ENCODE measurements at places on chromosomes 5 and 9.

- DNase-seq: no peak
Observed at GRCh38 chr5:169336242-169336641, 35.3 kb upstream of the SLIT3 start.

DNA sequence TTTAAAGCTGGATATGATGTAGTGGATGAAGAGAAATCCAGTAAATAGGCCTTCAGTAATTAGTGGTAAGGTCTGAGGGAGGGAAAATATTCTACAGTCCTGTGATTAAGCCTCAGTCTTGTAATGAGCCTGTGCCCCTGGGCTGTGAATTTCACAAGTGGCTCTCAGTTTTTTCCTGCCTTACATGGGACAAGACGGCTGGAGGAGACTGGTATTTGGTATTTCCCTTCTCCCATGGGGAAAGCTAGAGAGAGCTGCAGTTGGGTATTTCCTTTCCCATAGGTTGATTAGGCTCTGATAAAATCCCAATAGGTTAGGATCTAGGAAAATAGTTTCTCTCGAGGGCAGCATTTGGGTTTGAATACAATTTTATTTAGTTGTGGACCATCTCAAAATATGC is 62.2 kb upstream of the GNA14 start:
- DNase-seq: no peak

DNA sequence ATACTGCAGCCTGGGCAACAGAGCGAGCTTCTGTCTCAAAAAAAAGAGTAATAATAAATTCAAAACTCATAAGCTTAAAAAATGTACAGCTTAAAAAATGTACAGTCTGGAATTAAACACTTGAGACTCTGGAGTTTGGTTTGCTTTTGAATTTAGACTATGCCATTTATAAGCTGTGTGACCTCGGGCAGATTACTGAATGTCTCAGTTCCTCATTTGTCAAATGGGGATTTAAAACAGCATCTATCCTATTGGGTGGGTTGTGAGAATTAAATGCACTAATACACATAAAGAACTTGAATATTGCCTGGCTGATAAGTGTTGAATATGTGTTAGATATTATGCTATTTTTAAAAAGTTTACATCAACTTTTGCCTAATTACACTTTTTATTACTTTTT is 98.4 kb downstream of the SCAMP1 start:
- no peak for DNase-seq

DNA sequence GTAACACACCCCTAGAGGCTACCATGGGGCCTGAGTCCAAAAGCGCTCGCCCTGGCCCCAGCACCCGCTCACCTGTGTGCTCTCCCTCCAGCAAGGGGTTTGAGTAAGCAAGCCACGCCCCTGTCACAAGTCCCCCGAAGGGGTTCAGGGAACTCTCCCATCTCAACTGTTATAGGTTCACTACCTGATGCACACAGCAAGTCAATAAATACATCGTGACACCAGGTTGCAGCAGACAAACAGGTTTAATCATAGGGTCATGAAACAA is 8.4 kb upstream of the CREBRF start:
- DNase-seq: no peak

DNA sequence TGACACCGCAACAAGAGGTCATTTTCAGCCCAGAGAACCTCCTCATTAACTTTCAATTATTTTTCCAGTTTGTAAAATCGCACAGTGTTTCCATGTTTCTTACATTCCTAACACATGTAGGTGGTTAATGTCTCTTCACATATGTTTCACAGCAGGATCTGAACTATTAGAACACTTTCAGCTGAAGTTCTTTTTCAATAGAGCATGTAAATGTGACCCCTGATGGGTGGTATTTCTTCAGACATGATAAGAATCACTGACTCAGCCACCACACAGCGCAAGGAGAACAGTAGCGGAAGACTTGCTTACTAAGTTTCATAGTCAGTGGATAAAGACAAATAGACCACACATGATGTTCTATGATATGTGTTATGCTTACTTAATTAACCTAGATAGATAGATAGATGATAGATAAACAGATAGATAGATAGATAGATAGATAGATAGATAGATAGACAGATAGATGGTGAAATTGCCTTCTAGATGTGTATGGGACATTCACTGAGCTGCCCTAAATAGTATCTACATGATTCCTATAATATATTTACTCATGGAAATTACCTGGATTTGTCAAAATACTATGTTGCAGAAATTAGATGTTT is 1992.1 kb upstream of the NUDT12 start:
- DNase-seq: no peak

DNA sequence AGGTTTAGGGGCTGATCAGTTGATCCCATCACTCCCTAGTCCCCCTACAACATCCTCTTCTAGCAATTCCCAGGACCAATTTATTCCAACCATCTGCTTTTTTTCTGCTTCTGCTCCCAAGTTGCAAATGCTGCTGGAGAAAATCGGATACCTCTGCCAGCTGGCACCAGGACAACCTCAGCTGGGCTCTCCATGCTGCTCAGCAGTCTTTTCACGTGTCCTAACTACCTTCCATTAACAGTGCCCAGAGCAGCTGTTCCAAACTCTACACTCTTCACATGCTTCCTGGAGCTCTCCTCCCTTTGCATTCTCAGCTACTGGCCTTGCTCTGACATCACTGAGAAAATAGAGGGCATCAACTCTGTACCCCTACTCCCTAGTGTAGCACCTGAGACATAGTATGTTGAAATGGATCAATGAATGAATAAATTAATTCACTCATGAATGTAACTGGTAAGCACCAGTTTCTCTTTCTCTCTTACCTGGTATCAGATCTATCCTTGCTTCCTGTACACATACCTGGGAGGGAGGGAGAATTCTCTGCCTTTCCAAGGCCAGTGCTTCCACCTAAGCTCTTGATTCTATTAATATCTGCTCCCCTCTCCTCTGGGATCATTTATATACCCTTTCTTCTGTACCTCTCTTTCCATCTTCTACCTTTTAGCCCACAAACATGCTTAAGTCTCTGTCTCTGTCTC is 191.0 kb downstream of the RAB3C start:
- DNase-seq: no peak

DNA sequence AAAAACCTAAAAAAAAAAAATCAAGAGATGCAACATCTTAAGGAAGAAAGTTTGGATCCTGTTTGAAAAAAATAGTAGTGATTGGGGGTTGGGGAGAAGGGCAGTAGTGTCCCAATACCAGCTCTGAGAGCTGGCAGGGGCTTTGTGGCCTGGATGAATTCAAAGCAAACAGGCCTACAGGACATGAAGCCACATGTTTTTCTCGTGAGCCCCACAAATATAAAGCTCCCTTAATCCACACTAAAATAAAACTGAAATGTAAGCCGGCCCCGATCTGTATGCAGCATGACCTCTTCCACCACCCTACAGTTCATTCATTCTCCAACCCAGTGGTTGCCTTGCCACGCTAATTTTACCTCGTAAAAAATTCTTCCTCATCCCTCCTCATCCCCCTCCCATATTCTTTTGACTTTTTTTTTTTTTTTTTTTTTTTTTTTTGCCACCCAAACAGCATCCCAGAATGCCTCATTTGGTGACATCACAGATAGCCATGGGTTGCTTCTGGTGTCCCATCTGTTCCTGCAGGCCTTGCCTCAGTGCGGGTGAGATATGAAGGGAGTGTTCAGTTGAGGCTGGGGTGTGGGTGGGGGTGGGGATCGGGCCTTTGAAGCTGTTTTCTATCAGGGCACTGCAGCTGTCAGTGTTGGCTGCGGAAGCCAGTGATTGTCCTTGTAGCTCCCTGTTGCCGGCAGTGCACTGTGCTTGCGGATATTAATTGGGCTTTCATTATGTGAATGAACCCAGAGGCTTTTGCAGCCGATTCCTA is 81.6 kb upstream of the NFIB start:
- DNase-seq: no peak

- no peak for DNase-seq
Observed at GRCh38 chr9:83313781-83314180, 224.4 kb downstream of the FRMD3 start.

DNA sequence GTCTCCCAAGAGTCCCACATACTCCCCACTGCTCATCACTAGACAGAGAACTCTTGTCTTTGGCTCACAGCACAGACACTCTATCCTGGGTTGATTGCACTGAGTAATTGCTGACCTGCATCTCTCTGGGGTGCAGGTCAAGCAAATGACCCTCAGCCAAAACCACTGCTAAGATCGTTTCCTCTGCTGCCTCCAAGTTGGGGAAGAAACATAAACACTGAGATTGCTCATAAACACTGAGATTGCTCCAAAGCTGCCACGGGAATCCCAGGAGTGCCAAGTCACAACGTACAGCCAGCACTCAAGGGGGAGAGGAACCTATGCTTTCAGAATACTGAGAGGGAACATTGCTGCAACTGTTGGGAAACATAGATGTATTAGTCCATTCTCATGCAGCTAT is 1402.1 kb upstream of the ACO1 start:
- DNase-seq: no peak

DNA sequence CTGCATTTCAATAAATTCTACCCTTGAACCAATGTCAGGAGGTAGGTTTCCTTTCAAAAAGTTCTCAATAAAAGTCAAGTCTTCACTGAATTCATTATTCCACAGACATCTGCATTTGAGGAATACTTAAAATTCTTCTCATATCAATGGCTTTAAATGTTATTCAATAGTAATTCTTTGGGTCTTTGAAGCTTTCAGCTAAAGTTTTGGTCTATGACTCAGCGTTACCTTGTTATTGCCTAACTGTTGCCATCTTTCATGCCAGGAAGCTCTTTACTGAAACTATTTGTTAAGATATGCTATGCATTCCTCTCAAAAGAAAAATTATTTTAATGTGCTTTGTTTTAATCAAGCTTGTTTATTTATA is 170.5 kb downstream of the NNT start:
- no peak for DNase-seq

- no peak for DNase-seq
Observed at GRCh38 chr9:18068900-18069299, 405.1 kb upstream of the ADAMTSL1 start.

GRCh38 chr9:97633859-97634490 is 354 bp downstream of the NCBP1 start:
- no peak for DNase-seq

- no peak for DNase-seq
Observed at GRCh38 chr9:75027187-75028107, 646 bp downstream of the CARNMT1 start.

- no peak for DNase-seq
Observed at GRCh38 chr9:110270211-110270995, 14.1 kb upstream of the TXN start.

GRCh38 chr5:40494631-40495236 is 185.0 kb upstream of the PTGER4 start:
- DNase-seq: no peak

DNA sequence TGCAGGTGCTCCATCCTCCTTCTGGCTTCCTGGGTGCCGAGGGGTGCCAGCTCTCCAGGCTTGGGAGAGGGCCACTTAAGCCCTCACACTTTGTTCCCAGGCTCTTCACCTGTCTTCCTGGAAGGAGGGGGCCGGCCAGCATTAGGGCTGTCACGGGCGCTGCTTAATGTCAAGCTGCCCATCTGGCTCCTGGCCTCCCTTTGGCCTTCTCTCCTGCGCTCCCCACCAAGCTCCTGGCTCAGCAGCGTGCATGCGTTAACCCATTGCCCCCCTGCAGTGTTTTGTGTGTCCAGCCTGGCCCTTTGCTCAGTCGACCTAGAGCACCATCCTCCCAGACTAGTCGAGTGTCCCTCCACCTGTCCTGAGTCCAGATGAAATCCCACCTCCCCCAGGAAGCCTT is 21.3 kb downstream of the NTNG2 start:
- no peak for DNase-seq

DNA sequence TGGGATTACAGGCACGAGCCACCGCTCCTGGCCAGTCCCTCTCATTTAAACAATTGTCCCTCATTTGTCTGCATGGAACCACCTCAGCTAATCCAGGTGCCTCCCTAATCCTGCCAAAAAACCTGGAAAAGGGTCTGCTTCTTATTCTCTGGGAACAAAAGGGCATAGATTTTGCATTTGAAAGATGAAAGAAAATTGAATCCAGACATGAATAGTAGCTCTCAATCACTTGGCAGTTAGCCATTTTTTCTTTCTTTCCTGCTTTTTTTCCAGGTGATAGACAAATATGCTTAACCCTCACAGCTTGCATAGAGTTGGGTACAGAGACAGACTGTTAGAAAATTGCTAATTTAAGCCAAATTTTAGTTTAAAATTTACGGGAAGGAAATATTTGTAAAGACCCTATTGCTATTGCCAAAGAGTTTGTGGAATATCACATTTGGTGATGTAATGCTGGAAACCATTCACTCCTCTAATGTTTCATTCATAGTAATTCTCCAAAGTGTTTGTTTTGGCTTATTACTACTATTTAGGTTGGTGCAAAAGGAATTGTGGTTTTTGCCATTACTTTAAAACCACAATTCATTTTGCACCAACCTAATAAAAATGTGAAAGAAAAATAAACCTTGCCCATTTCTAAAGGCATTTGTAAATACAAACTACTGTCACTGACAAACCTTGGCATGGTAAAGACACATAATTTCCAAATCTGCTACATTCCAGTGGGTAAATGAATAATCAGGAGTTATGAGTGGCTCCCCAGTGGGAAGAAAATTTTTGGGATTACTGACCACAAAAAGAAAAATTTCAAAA is 80.5 kb upstream of the JAK2 start:
- DNase-seq: no peak

GRCh38 chr5:171371326-171371725 is 16.3 kb upstream of the NPM1 start:
- DNase-seq: no peak

DNA sequence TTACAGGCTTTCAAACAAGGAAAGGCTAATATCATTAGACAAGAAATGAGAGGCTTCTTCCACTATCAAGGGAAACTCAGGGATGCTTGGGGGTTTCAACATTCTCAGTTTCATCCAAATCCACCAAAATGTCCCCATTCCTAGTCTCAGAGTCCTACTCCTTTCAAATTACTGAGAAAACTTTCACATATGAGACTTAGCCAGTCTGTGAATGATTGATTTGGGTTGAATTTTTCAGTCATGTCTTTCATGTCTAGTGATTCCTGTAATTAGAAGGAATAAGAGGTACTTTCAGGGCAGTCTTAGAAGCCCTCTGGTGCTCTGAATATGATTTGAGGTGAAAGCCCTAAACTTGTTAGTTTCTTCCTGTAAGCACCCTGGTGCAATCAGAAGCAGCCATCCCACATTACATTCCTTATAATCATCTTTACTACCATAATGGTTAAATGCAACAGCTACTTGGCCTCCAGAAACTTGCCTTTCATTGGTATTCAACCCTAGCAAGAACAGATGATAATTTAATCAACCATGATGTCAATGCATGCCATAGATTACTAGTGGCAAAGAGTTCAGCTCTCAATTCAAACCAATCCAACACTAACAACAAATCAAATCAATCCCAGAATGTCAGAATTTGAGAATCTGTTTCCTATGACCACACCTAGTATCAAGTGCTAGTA is 50.7 kb upstream of the RIC1 start:
- DNase-seq: no peak

Data from naive B cell (primary cell).